Stimulated activated CD4-positive, alpha-beta T cell treated with anti-CD3 and anti-CD28 coated beads, Interleukin-1b, Interleukin-23, amount 100 ng/mL, for 48 hours (primary cell): ENCODE measurements at places on chromosomes 12 and 14.

- no peak for DNase-seq
Observed at GRCh38 chr12:124780336-124780735, 83.3 kb downstream of the SCARB1 start.

GRCh38 chr12:27383429-27384260 lies 51.0 kb downstream of the BMAL2 start:
- peak; percentile 65 for DNase-seq

DNA sequence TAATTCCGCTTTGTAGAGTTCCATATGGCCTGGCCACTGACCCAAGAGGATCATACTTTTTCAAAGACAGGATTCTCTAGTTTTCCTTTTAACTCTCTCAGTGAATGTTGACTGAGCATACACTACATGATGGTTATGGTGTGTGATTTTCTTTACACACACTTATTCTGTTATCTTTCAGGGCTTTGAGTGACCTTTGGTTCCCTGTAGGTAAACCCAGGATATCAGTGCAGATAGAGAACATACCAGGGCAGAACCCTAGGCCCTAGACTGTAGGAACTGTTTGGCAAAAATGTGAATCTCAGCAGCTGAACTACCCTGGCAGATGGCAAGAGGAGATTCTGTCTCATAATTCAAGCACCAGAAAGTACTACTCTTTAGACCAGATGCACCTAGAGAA lies 159.6 kb downstream of the KCNA5 start:
- no peak for DNase-seq

DNA sequence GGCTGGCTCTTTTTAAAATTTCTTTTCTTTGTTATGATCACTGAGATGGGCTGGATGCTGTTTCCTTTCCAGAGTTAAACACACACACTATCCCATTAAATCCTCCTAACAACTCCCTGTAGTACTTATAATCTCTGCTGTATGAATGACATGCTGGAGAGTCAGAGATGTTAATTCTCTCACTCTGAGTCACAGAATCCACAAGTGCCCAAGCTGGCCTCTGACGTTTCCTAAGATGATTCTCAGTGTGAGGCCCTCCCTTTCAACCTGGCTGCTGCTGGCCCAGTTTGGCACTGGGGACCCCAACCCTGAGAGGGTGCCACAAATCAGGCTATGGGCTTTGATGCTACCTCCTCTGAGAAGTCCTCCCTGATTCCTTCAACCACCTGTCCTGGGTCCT lies 5.4 kb downstream of the NOS1 start:
- no peak for DNase-seq

DNA sequence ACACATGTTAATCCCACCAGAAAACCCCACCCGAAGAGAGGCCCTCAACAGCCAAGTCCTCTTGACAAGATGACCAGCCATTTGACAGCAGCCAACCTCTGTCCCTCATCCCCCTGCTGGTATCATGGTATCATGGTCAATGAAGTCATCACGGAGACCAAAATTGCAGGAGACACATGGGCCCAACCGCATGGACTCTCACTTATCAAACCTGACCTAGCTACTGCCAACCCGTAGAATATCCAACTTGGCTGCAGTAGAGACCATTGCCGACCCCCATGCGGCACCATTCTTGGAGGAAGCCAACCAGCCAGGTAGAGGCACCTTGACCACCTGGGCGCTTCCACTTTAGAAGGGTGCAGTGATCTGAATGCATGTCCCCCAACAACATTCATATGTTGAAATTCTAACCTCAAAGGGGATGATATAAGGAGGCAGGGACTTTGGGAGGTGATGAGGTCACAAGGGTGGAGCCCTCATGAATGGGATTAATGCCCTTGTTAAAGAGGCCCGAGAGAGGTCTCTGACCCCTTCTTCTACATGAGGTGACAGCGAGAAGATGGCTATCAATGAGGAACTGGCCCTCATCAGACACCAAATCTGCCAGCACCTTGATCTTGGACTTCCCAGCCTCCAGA lies 33.3 kb downstream of the DIO3 start:
- DNase-seq, result no peak

GRCh38 chr14:36505181-36505815 lies 14.7 kb downstream of the NKX2-1 start:
- DNase-seq, result no peak

DNA sequence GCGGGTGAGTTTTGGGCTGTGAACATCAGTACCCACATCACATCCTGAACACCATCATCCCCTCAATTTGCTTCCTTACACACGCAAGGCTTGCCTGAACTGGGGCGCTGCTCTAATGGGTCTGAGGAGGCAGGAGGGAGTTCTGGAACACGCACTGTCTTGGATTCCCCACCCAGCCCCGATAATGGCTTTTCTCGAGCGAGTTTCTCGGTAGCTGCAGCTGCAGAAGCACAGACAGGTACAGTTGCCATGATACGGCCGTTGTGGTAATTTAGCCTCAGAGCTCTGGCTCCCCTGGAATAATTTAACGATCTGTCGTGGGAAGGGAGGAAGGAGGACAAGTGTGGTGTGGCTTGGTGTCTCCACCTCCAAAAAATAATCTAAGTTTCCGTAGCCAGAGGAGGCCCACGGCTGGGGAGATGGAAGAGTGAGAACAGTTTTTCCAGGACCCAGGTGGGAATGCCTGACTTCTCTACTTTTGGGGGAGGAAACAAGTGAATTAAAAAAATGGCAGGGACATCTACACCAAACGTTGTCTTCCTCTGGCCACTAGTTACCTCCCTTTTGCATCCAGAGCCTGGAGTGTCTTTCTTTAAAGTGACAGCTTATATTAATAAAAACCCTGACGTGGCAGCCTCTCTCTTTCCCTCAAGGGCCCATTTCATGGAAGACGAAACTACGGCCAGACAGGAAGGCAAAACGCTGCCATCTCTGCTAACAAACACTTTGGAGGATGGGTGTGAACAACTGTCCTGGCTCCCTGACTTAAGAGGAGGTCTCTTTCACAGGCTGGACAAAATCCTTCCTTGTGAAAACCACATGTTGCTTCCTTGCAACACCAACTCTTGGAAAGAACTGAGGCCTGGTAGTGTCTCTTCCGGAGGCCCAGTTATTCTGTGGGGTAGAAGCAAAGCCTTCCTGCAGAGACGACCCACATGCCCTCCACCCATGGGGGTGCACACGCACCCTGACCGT lies 84.8 kb downstream of the RBM19 start:
- no peak for DNase-seq

DNA sequence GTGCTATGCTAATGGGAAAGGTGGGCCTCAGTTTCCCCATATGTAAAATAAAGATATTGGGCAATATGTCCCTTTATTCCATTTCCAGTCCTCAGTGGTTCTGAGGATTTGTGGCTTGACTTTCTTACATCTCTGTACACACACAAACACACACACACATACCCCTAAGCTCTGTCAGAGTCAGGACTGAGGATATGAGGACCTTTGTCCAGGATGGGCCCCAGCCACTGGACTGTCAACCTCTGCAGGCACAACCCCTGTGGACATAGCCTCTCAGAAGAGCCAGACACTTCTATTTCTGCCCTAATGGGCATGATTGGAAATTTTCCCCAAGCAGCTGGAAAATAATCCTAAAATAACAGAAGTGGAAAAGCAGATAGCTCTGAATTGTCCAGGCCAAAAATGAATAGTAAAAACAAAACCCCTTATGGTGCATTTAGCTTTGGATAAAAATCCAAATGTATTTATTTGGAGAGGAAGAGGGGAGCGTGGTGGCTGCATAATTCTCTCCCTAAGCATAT lies 50.2 kb downstream of the RIN3 start:
- DNase-seq, result no peak

GRCh38 chr12:58346032-58346632 lies 404.8 kb downstream of the ATP23 start:
- no peak for DNase-seq

DNA sequence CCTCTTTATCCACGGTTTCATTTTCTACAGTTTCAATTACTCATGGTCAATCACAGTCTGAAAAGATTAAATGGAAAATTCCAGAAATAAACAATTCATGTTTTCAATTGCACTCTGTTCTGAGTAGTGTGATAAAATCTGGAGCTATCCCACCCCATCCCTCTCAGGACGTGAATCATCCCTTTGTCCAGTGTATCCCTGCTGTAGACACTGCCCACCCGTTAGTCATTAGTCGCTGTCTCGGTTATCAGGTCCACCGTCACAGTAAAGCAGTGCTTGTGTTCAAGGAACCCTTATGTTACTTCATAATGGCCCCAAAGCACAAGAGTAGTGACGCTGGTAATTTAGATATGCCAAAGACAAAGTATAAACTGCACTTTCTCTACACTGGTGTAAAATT lies 141.0 kb upstream of the LMNTD1 start:
- DNase-seq, result no peak

DNA sequence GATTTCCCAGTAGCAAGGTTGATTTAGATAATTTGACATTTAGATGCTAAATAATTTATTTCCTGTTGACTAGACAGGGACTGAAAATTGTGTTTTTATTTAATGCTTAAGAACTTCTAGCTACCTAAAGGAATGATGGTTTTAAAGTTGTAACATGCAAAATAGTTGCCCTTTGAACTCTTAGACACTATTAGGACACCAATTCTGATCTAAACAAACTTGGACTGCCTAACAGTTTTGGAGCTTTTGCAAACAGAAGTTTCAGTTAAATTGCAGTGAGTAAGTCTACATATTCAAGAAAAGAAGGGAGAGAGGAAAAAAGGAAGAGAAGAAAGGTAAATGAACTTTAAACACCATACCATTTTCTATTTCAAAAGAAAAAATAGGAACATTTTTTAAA lies 189.3 kb upstream of the GARIN2 start:
- DNase-seq, result no peak
